Umbilical cord (tissue), 2 donors: ENCODE measurements at places on chromosomes 3 and 15. TPM values are rescaled to one million over a fixed set of nuclear protein-coding genes. Genes with fewer than 3 reads are reported as not detected.

DNA sequence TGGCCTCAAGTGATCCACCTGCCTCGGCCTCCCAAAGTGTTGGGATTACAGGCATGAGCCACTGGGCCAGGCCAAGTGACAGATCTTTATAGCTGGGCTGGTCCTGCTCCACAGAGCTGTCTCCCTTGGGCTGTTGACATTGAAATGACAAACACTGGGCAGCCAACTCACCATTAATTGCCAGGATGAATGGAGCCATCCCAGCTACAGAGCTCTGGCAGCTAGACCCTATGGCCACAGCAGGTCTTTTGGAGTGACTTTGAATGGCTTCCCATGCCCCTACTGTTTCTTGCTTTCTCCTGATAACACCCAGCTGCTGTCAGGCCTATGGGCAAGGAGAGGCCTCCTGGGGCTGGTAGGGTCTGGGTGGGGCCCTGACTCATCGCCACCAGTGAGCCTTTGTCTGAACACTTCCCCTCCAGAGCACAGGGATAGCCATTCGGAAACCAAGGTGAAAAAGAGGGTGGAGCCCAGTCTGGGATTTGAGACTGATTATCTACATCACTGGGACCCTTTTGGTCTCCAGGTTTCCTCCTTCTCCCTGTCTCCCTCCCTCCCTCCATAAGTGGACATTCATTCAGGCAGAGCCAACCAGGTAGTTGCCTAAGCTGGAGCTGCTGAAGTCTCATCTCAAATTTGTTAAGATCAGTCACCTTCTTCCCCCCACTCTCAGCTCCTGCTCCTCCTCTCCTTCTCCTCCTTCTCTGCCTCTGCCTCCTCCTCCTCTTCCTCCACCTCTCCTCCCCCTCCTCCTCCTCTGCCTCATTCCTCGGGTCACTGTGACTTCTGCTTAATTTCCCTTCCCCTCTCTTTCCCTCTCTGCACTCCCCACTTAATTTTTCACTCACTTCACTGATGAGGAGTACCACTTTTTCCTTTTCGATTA is 34.0 kb downstream of the BHLHE40 start:
- DNase-seq = no peak

DNA sequence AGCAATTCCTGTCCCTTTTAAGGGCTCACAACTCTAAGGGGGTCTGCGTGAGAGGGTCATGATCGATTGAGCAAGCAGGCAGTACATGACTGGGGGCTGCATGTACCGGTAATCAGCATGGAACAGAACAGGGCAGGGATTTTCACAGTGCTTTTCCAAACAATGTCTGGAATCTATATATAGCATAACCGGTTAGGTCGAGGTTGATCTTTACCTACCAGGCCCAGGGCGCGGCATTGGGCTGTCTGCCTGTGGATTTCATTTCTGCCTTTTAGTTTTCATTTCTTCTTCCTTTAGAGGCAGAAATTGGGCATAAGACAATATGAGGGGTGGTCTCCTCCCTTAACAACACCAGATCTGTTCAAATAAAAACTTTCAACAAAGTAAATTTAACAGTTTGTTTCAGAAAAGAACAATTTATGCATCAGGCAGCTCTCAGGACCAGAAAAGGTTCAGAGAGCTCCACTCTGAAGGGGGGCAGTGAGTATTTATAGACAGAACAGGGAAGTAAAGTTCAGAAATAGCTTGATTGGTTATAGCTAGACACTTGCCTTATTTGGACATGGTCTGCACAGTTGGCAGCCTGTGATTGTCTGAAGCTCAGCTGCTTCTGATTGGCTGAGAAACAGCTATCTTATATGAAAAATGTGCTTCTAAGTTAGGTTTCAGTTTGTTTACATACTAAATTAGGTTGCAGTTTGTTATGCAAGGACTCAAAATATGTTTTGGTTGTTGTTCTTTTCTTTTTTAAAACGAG is 17.2 kb upstream of the B4GALT4 start:
- DNase-seq = no peak

GRCh38 chr3:79314962-79315361 is 452.8 kb downstream of the ROBO1 start:
- no peak for DNase-seq

GRCh38 chr3:171956181-171956683 is 83.1 kb upstream of the FNDC3B start:
- DNase-seq = peak; percentile 84

DNA sequence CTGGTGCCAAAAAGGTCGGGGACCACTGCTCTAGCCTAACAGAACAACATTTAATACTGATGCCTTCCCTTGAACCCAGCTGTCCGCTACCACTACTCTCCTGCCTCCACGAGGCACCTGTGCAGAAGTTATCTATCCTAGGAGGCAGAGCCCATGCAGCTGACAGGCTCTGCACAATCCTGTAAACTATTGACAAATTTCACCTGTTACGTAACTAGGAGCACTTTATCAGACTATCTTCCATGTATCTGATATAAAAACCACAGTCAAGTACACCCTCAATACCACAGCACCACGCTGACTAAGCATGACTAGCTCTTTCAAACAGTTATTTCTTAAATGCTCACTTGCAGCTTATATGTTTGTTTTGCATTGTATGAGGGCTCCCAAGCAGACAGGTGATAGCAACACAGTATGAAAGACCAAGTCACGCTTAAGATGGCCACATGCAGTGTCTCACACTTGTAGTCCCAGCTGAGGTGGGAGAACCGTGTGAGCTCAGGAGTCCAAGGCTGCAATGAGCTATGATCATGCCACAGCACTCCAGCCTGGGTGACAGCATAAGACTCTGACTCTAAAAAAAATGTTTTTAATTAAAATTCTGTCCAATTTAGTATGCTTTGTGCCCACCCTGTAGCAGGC is 4.5 kb upstream of the IL17RC start:
- DNase-seq = no peak

DNA sequence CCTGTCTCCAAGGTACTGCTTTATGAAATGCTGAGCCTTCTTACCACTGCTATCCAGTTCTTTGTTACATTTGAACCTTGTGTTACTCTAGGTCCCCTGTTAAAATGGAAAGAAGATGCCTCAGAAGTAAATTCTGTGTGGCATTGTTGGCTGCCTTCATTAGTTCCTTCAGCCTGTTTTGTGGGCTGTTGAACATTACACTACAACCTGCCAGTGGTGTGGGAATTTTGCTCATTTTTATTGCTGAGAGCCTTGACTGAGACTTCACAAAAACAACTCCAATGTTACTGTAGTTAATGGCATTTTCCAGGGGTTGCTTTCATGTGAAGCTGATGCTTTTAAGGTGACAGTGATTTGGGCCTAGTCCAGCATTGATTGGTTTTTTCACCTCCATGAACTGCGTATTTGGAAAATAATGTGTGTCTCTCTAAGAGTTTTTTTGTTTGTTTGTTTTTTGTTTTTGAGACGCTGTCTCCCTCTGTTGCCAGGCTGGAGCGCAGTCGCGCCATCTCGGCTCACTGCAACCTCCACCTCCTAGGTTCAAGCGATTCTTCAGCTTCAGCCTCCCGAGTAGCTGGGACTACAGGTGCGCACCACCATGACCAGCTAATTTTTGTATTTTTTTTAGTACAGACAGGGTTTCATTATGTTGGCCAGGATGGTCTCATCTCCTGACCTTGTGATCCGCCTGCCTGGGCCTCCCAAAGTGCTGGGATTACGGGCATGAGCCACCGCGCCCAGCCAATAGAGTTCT is 4.3 kb downstream of the MAPK6 start:
- DNase-seq = no peak

DNA sequence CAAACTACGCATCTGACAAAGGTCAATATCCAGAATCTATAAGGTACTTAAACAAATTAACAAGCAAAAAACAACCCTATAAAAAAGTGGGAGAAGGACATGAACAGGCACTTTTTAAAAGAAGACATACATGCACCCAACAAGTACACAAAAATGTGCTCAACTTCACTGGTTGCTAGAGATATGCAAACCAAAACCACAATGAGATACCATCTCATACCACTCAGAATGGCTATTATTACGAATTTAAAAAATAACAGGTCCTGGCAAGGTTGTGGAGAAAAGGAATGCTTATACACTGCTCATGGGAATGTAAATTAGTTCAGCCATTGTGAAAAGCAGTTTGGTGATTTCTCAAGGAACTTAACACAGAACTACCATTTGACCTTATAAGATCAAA is 175.6 kb upstream of the MLF1 start:
- DNase-seq = no peak

GRCh38 chr15:98888820-98889479 is 118.6 kb downstream of the PGPEP1L start:
- DNase-seq = no peak

DNA sequence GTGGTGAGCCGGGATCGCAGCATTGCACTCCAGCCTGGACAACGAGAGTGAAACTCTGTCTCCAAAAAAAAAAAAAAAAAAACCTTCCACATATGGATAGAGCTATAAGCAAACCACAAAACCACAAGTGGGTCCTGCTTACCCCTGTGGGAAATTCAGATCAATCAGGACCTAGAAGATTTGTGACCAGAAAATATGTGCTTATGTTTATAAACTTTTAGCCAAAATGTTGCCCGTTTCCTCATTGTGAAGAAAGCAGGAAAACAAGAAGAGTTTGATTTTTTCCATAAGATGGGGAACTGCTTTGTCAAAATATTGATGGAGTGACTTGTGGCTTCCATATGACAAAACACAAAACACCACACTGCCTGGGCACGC is 3.4 kb upstream of the SLC25A38 start:
- DNase-seq = no peak

DNA sequence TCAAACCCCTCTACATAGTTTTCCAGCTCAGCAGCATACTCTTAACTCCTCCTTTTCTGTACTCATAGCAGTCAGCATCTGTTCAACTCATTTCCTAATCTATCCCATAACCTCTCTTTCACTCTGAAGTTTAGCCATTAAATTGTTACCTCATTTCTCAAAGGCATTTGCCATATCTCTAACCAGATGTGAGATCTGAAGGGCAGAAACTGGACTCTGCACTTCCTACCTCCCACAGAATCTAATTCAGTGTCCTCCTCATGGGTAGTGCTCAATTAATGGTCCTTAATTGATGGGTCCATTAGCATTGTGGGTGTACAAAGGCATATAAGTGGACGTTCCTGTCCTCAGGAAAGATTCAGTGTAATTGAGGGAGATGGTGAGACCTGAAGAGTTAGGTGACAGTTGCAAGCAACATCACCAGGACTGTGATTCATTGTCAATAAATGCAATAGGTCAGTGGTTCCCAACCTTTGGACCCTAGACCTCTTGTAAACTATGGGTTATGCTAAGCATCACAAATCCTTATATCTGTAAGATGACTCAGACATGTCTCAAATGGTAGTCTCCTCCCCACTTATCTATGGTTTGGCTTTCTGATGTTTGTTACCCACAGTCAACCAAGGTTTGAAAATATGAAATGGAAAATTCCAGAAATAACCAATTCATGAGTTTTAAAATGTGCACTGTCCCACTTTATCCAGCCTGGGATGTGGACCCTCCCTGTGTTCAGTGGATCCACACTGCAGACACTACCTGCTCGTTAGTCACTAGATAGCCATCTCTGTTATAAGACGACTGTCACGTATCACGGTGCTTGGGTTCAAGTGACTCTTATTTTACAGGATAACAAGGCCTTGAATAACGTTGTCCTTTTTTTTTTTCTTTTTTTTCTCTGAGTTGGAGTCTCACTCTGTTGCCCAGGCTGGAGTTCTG is 25.0 kb upstream of the UACA start:
- DNase-seq = peak; percentile 87

- no peak for DNase-seq
Measured at GRCh38 chr3:137116619-137117018, 158.8 kb downstream of the IL20RB start.

Gene DUOXA2
- total RNA-seq = 3.9 TPM

Gene COLQ
- total RNA-seq = 0.72 TPM

Gene SHC4
- 4.8 TPM for total RNA-seq

Gene CA12
- 46.9 TPM for total RNA-seq

Gene WNT7A
- 1.4 TPM for total RNA-seq

Gene ABCC5
- 19.7 TPM for total RNA-seq

Gene XCR1
- 0.24 TPM for total RNA-seq

Gene VIPR1
- 4.1 TPM for total RNA-seq

Gene DOCK3
- 0.72 TPM for total RNA-seq

Gene GMNC
- total RNA-seq = 4.8 TPM

Gene PLA2G4D
- total RNA-seq = 0.48 TPM
